ENCODE measurements at places on chromosomes 1 and 21.

DNA sequence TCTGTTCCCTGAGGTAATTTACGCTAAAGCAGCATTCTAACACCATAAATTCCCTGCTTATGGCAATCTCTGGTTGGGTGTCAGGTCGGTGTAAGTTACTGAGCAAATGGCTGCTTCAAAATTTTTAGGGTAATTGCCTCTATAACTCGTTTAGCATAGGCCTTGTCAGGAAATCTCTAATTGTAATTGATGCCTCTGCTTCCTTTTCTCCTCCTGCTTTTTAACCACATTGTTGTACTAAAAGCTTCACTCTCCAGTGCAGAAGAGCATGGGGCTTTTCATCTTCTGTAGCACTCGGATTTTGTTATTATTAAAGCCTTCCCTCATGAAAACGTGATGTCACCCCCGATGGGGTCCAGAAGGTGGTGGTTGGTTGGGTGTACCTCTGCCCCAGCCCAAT is 141.6 kb upstream of the NBPF11 start:
- no peak overlapping the region for H3K4me3 ChIP-seq
- H3K27me3 ChIP-seq, result no peaks in the 10 kb centered on the region
- no peak for DNase-seq

GRCh38 chr1:204513117-204513716 is 3.0 kb upstream of the MDM4 start:
- H3K4me3 ChIP-seq, result no peak overlapping the region
- H3K36me3 ChIP-seq, result no peaks in the 10 kb centered on the region
- no peak overlapping the region for H3K27ac ChIP-seq
- DNase-seq, result no peak
- H3K27me3 ChIP-seq, result no peaks in the 10 kb centered on the region
- H3K4me1 ChIP-seq, result peaks cover 8% of the 10 kb centered on the region

- no peaks in the 10 kb centered on the region for H3K4me1 ChIP-seq
- H3K4me3 ChIP-seq, result no peak overlapping the region
- no peak for DNase-seq
- H3K27me3 ChIP-seq, result no peaks in the 10 kb centered on the region
Observed at GRCh38 chr1:11355559-11356475, 82.8 kb downstream of the UBIAD1 start.

- no peaks in the 10 kb centered on the region for H3K4me1 ChIP-seq
- no peaks in the 10 kb centered on the region for H3K27me3 ChIP-seq
- no peaks in the 10 kb centered on the region for H3K36me3 ChIP-seq
- no peak overlapping the region for H3K4me3 ChIP-seq
- DNase-seq, result no peak
Observed at GRCh38 chr1:25193229-25193628, 39.1 kb downstream of the SYF2 start.

DNA sequence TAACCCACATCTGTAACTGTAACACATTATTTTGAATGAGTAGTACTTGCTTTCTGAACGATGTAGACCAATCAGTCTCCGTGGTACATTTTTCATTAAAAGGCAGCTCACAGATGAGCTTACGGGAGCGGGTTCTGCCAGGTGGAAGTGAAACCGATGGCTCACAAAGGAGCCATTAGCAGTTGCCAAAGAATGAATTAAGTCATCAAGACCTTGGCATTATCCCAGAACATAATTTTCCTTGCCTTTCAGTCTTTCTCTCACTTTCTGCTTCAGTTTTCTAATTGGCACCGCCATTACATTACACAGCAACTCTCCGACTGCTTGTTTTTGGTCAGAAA is 33.5 kb upstream of the UTS2 start:
- H3K4me1 ChIP-seq, result no peaks in the 10 kb centered on the region
- no peak for DNase-seq
- no peaks in the 10 kb centered on the region for H3K36me3 ChIP-seq
- no peak overlapping the region for H3K4me3 ChIP-seq
- peak overlapping the region; percentile 66 for H3K27ac ChIP-seq
- H3K27me3 ChIP-seq, result no peaks in the 10 kb centered on the region

DNA sequence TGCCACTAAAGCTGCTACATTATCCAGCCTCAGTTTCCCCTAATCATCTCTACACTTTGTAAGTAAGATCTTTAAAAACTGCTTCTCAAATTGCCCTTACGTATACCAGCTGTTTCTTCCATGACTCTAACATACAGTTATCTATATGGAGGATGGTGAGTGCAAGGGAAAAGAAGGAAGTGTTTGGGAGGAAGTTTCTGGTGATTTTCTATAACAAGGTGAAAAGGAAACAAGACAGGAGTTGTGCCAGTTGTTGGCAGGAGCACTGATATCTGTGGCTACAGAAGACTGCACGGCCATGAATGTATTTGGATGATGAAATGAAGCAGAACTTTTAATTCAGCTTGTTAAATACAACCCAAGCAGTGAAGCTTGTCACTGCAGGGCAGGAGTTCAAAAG is 32.3 kb upstream of the NHLH2 start:
- H3K36me3 ChIP-seq, result no peaks in the 10 kb centered on the region
- no peak overlapping the region for H3K27ac ChIP-seq

DNA sequence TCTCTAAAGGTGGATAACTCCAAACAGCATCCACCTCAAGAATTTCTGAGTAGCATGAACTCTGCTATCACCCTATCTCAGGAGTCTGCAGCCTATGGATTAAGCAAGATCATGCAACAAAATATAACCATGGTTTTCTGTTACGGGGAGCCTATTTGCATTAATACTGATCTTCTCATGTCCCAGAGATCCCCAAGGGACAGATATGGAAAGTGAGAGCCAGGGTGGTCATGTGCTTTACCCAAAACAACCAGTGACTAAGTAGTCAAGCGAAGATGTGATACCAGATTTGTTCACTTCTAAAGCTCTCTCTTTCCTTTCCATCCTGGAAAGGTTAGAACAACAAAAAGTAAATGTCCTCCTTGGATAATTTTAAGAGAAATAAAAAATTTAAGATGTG is 125.1 kb downstream of the PRRX1 start:
- no peaks in the 10 kb centered on the region for H3K36me3 ChIP-seq
- no peaks in the 10 kb centered on the region for H3K4me1 ChIP-seq
- no peaks in the 10 kb centered on the region for H3K27me3 ChIP-seq
- no peak overlapping the region for H3K27ac ChIP-seq
- no peak overlapping the region for H3K4me3 ChIP-seq

DNA sequence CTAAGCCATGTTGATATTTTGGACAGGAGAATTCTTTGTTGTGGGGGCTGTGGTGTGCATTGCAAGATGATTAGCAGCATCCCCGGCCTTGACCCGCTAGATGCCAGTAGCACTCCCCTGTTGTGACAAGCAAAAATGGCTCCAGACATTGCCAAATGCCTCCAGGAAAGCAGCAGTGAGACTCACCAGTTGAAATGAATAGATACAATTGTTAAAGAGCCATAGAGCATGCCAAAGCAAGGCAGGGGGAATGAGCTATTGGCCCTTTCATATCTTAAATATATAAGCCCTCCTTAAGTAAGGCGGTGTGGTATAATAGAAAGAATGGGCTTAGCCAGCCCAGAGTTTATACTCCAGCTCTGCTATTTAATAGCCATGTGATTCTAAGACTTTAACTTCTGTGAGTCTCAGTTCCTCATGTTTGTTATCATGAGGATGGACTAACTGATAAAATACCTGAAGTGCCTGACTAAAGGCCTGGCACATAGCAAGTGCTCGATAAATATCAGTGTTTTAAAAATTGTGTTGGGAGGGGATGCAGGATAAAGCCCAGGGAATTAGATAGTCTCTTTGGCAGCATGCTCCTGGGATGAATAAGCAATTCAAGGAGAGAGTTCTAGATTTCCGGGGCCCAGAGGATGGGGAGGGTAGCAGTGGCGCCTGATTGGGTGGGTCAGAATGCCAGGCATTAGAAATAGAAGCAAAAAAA is 21.1 kb upstream of the RGS4 start:
- DNase-seq, result no peak
- no peak overlapping the region for H3K27ac ChIP-seq
- H3K4me3 ChIP-seq, result no peak overlapping the region
- no peaks in the 10 kb centered on the region for H3K27me3 ChIP-seq

DNA sequence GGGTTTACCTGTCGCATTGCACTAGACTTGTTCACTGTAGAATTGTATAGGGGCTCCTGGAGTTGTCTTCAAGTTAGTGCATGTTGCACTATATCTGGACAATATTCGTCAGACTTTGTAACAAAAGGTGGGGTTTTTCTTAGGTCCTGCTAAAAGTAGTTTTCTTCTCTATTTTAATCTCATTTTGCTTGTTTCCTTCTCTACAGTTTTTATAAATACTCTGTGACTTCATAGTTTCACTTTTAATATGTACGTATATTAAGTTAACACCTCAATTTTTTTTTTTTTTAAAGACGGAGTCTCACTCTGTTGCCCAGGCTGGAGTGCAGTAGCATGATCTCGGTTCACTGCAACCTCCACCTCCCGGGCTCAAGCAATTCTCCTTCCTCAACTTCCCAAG is 26.5 kb upstream of the MRPS6 start:
- H3K4me3 ChIP-seq, result no peak overlapping the region
- DNase-seq, result no peak
- no peaks in the 10 kb centered on the region for H3K27me3 ChIP-seq
- no peaks in the 10 kb centered on the region for H3K4me1 ChIP-seq
- no peak overlapping the region for H3K27ac ChIP-seq

DNA sequence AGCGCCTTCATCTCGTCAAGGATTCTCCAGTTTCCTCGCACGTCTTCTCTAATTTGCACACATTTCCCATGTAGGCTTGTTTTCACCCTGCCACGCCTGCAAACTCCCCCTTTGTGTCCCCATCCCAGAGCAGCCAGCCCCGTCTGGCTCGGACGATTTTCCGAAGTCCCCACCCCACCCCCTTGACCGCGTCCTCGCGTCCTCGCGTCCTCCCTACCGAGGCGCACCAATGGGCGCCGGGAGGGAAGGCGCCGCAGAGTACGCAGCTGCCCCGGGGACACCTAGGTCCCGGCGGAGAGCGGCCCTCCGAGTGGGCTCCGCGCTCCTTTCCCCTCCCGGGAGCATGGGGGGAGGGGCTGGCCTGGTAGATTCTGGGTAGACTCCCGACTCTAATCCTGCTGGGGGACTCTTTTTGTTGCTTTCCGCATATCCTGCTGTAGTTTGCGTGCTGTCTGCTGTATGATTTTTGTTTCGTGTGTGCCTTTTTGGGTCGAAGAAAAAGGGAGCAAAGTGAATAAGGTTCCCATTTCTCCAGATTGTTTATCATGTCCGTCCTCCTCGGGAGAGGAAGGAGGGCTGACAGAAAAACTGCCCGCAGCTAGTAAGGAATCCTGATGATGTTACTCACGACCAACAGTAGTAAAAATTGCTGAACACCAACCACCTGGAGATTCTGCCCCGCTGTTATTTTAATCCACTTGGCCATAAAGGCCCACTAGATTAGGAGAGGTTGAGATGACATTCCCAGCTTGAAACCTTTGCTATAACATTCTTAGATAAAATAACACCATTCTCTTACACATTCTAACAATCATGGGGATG is 1.5 kb downstream of the CACHD1 start:
- H3K4me1 ChIP-seq, result peaks cover 32% of the 10 kb centered on the region
- H3K27me3 ChIP-seq, result no peaks in the 10 kb centered on the region
- H3K4me3 ChIP-seq, result peak overlapping the region; percentile 37
- H3K36me3 ChIP-seq, result no peaks in the 10 kb centered on the region

DNA sequence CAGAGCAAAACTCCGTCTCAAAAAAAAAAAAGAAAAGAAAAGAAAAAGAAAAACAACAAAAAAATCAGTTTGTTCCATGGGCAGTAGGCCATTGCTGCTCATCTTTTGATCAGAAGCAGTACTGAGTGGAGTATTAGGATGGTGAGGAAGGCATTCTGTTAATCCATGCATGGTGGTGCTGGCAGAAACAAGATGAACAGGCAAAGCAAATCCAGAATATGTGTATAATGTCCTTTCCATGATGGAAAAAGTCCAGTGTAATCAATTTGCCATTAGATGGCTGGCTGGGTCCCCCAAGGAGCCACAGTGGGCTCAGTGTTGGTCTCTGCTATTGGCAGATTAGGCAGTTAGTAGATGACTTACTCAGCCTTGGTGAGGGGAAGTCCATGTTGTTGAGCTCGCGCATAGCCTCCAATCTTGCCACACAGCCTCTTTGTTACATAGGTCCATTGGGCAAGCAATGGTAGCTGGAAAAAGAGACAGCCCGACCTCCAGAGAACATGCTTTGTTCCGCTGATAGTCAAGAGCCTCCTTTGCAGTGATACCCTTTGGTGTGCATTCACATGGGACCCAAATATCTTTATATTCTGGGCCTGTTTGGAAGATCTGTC is 23.3 kb downstream of the H3-3A start:
- H3K27ac ChIP-seq, result no peak overlapping the region
- peak; percentile 12 for DNase-seq
- no peaks in the 10 kb centered on the region for H3K36me3 ChIP-seq
- no peaks in the 10 kb centered on the region for H3K4me1 ChIP-seq
- no peaks in the 10 kb centered on the region for H3K27me3 ChIP-seq

- H3K4me1 ChIP-seq, result no peaks in the 10 kb centered on the region
- peak; percentile 77 for DNase-seq
- peak overlapping the region; percentile 12 for H3K27ac ChIP-seq
- no peaks in the 10 kb centered on the region for H3K36me3 ChIP-seq
Observed at GRCh38 chr1:153506831-153507413, 28.9 kb downstream of the S100A6 start.

DNA sequence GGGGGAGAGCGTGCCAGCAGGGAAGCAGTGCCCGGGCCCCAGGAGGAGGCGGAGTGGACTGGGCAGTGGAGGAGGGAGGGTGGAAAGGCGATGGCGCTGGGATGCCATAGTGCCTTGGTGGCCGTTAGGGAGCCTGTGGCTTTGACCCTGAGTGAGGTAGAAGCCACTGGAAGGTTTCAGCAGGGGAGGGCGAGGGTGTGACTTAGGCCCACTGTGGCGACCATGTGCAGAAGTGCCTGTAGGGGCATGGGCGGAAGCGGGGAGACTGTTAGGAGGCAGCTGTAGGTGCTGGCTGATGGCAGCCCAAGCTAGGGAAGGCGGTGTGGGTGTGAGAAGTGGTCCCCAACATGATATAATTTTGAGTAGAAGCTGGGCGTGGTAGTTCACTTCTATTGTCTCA is 28.2 kb downstream of the LHX4 start:
- no peak overlapping the region for H3K27ac ChIP-seq
- H3K36me3 ChIP-seq, result no peaks in the 10 kb centered on the region
- H3K27me3 ChIP-seq, result no peaks in the 10 kb centered on the region
- no peak for DNase-seq

DNA sequence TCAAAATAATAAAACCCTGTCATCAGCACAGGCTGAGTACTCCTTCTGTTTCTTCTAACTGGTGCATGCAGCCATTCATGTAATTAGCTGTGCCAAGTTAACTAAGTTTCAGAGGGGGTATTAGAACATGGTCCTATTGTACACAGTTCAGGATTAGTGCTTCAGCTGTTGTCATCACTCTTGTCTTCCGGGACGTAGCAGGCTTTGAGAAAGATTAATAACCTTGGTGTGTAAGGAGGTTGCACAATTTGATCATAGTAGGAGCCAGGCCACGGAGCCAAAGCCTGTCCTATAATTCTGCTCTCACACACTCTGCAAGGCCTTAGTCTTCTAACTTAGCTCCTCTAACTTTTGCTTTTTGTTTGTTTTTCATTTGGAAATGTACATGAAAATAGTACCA is 44.7 kb downstream of the PTGFRN start:
- no peaks in the 10 kb centered on the region for H3K4me1 ChIP-seq
- H3K4me3 ChIP-seq, result no peak overlapping the region
- H3K27ac ChIP-seq, result no peak overlapping the region
- DNase-seq, result no peak
- H3K36me3 ChIP-seq, result peaks cover 5% of the 10 kb centered on the region
- H3K27me3 ChIP-seq, result no peaks in the 10 kb centered on the region

Data from pancreas (tissue), 10 donors.